ENCODE measurements at places on chromosomes 1 and 21.

- peak; percentile 35 for DNase-seq
These were observed 43.6 kb upstream of the GRHL3 start for GRCh38 chr1:24275510-24275909.

DNA sequence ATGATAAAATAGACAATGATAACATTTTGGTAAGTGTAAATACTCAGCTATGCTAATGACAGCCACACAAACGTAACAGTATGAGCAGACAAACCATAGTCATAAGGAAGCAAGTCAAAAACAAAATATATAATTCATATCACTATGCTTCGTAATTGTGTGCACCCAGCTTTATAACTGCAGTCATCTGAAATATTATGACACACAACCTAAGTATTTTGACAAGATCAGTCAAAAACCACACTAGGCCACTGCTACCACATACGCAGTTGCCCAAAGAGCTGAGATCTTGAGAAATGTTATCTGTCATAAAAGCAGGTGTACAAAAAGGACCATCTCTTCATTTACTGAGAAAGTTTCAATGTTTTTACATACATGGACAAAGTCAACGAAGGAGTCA lies 26.0 kb downstream of the RNASEL start:
- no peak for DNase-seq

DNA sequence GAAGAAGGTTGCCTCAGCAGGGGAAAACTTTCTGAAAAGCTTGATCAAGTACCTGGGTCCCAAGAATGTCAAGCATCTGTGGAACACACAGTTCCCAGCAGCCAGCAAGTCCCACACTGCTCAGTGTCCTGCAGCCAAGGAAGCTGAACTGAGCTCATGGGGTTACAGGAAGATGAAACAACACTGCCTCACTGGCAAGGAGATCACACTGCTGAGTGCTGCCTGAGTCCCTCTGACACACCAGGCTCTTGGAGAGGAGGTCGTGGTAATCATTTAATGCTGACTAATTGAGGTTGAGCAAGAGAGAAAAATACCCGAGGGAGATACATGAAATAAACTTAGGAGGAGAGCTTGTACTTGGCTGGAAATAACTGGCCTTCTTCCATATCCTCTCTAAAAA lies 75.2 kb downstream of the MPZL1 start:
- DNase-seq: peak; percentile 92

GRCh38 chr1:119674835-119675289 lies 26.8 kb upstream of the ZNF697 start:
- DNase-seq: peak; percentile 65

DNA sequence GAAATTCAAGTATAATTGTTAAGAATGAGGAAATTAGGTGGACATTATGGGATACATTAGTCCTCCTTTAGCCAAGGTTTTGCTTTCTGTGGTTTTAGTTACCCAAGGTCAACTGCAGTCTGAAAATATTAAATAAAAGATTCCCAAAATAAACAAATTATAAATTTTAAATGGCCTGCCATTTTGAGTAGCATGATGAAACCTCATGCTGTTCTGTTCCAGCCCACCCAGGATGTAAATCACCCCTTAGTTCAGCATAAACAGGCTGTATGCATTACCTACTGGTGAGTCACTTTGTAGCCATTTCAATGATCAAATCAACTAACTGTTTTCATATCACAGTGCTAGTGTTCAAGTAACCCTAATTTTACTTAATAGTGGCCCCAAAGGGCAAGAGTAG lies 132.5 kb upstream of the LYPLAL1 start:
- DNase-seq: peak; percentile 5

- no peak for DNase-seq
These were observed 31.0 kb upstream of the LMX1A start for GRCh38 chr1:165387505-165387904.

Data from AG08395 (cell line).